ENCODE measurements at places on chromosomes 11 and 22.

- no peak for DNase-seq
These were observed 42.9 kb downstream of the QSER1 start for GRCh38 chr11:32935462-32936029.

DNA sequence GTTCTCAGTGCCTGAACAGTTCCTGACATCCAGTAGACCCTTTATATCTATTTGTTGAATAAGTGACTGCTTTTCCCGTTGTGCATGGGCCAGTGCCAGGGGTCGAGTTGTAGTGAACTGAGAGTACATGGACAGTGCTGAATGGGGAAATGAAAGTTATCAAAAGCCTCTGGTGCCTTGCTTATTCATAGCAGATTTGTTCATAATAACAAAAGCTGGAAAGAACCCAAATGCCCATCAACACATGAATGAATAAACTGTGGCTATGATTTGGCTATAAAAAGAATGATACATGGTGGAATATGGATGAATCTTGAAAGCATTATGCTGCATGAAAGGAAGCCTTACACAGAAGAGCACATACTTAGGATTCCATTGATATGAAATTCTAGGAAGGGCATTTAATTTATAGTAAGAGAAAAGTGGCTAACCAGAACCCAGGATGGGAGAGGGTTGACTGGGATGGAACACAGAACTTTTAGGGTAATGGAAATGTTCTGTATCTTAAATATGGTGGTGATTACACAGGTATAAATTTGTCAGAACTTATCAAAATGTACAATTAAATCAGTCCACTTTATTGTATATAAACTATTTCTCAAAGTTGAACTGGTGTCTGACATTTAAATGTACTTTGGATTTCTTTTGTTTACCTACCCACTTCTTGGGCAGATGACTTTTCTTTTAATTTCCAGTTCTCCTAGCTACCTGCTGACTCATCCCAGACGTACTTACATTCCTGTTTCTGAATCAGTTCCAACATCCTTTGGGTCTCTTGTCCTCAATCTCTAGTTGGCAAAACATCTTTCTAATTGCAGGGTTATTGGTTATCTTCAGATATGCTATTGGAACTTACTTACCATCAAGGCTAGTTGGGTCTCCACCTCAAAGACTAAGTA lies 42.8 kb downstream of the PACS1 start:
- DNase-seq: no peak

GRCh38 chr11:63998558-63999348 lies 12.5 kb downstream of the OTUB1 start:
- DNase-seq: no peak

- DNase-seq: no peak
These were observed 331.6 kb downstream of the CTTN start for GRCh38 chr11:70729949-70730348.

- peak; percentile 48 for DNase-seq
These were observed 28.1 kb downstream of the WBP2NL start for GRCh38 chr22:42026705-42027104.

GRCh38 chr22:48300877-48301276 lies 1526.8 kb downstream of the BRD1 start:
- no peak for DNase-seq

DNA sequence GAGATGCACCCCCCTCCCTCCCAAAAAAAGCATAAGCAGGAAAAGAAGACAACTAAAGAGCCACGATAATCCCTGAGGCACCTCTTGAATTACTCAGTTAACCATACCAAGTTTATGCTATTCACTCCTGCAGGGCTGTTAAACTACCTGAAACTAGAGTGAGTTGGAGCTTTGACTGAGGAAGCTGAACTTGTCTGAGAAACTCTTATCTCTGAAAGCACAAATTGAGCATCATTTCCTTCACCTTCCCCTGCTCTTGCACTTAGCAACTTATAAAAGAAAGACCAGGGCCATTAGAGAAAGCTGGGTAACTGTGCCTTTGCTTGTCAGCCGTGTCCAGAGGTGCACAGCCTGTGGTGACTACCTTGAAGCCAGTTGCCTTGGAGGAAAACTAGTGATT lies 745.6 kb downstream of the NELL1 start:
- DNase-seq: no peak

GRCh38 chr11:120141113-120141767 lies 3.3 kb upstream of the TRIM29 start:
- no peak for DNase-seq

- DNase-seq: no peak
These were observed 598.0 kb downstream of the BRD1 start for GRCh38 chr22:49229483-49230193.

DNA sequence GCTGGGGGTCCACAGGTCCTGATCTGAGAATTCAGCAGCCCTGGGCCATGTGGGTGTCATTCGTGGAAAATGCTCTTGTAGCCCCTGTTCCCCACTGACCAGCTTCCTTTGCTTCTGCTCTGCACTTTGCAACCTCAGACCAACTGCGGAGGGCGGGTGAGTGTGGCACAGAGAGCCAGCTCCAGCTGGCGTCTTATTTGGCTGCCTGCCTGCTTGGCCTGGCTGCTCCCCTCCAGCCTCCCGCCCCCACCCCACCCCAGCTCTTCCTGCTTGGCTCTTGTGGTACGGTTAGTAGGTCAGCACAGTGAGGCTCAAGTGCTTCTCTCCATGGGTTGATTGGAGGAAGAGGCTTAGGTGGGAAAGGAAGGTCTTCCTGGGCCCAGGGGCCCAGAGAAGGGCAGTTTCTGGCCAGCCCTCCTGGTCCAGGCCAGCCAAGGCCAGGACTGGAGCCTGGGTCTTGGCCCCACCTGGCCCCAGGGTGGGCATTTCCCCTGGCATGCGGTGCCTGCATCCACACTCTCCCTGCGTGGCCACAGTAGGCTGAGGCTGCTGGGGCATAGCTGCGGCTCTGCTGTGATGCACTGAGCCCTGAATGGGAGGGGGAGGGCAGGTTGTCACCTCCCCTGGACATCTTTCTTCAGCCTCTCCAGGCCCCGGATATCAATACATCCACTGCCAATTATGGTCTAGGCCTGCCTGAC lies 26.5 kb downstream of the MYO7A start:
- no peak for DNase-seq

- no peak for DNase-seq
These were observed 23.0 kb downstream of the APLNR start for GRCh38 chr11:57214098-57214417.

DNA sequence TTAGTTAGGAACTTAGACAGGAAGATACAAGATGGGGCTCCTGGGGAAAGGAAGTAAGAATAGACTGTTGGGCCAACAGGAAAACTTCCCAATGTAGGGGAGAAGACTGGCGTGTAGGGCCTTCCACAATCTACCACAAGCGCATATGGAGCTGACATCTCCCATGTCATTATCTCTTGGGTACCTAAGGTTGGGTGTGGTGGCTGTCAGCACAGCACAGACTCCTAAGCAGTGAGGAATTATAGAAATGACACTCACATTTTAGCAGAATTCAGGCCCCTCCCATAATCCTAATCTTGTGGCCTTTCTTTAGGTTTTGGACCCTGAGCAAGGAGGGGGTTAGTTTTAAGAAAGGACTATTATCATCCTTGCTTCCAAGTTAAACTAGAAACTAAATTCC lies 11.6 kb downstream of the TRIM21 start:
- DNase-seq: no peak

GRCh38 chr11:110200836-110201235 lies 95.6 kb downstream of the RDX start:
- no peak for DNase-seq
